Bronchial epithelial cell (primary cell): ENCODE measurements at places on chromosomes 4 and X. TPM values are rescaled to one million over a fixed set of nuclear protein-coding genes. Genes with fewer than 3 reads are reported as not detected.

DUX4 gene
- total RNA-seq = not detected in 2 replicates

GRCh38 chrX:53048169-53049126, at the start of gene GPR173:
GPR173 (plus strand) TSS chrX:53048789; CDS start chrX:53076622, 27,833 bp downstream.
- no peak for DNase-seq

- no peak for DNase-seq
Observed at GRCh38 chr4:24190761-24191695, 301.2 kb upstream of the PPARGC1A start.

- no peak for DNase-seq
Observed at GRCh38 chrX:397575-397974, 10.9 kb upstream of the PPP2R3B start.

- DNase-seq = peak; percentile 33
Observed at GRCh38 chrX:38817004-38817703, 15.9 kb downstream of the MID1IP1 start.

DNA sequence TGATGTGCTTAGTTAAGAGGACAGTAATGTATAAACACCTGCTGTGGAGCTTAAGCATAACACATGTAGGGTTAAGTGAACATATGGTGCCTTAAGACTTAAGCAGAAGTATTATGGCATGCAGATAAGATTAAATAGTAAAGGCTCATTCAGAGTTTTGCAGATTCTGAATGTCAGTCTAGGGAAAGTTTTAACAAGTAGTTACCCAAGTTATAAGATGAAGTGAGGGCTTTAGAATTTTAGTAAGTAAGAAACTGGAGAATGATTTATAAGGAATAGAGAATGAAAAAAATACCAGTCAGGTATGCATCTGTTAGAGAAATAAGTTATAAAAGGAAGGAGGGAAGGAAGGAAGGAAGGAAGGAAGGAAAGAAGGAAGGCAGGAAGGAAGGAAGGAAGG, 902.1 kb downstream of the TRAM1L1 start:
- DNase-seq = no peak

DNA sequence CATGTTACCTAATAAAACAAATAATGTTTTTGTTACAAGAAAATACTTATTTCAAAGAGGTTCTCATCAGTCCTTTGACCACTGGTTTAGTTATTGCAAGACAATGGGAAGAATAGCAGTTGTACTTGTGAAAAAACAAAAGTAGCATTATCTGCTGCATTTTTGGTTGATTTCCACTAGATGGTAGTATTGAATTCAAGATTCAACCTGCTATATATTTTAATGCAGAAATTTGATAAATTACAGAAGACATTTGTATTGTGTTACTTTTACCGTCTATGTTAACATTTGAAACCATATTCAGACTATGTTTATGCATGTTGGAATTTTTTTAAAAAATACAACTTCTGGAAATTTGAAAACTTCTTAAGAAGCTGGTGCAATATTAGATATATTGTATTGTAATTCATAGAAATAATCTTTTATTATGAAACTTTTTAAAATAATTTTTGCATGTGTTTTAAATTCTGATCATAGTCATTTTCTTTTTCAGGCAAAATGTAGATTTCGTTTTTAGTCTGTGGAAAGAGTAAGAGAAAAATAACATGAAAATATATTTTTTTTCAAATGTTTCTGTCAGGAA, 56.4 kb downstream of the SPCS3 start:
- peak; percentile 53 for DNase-seq

DNA sequence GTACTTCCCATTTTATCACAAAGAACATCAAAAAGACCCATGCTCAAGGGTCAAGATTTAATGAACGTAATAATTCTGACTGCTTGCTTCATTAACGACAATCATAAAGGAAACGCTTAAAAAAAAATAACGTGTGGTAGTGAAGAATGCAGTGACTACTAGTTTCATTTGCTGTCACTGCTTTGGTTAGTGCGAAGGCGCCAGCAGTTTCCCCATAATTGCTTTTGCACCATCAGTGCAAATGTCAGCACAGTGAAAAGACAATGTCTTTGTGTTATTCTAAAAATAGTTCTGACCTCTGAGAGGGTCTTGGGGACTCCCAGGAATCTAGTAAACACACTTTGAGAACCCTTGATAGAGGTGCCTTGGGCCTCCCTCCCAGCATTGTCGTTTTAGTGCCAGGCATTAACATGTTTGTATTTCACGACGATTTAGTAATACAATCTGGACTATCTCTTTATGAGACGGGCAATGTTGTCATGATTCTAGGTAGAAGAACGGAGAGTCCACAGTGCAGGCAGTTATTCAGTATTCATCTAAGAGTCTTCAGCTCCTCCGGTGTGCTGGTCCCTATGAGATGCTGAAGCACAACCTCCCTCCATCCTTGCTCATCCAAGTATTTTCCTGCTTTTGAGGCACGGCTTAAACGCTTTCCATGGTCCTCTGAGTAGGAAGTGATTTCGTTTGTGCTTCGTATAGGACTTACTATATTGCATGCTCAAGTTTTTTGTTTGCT, 71.0 kb downstream of the AFF1 start:
- DNase-seq = no peak

GBA3 gene
- total RNA-seq = under 0.01 and 0.13 TPM in 2 replicates

ZFP92 gene
- total RNA-seq = 0.53 and 1.3 TPM in 2 replicates
